ENCODE measurements at places on chromosomes 2 and 18. TPM values are rescaled to one million over a fixed set of nuclear protein-coding genes. Genes with fewer than 3 reads are reported as not detected.

Gene ADCYAP1
- not detected for total RNA-seq

Gene TOGARAM2
- total RNA-seq, result not detected

Gene HTR2B
- total RNA-seq, result 1.5 TPM

Gene GKN2
- total RNA-seq, result not detected

Gene IL1RL2
- 0.22 TPM for total RNA-seq

Gene SAG
- total RNA-seq, result not detected

Gene CAPN14
- 0.09 TPM for total RNA-seq

Gene MOGAT1
- not detected for total RNA-seq

Gene TEX44
- not detected for total RNA-seq

Gene POTEJ
- 0.26 TPM for total RNA-seq

Gene DLX1
- not detected for total RNA-seq

Gene ALPI
- not detected for total RNA-seq

Gene FAM161A
- 1.3 TPM for total RNA-seq

Gene RBM43
- 2.1 TPM for total RNA-seq

Gene GPBAR1
- total RNA-seq, result not detected

Gene WNT6
- total RNA-seq, result not detected

Gene MGAT4A
- 6.8 TPM for total RNA-seq

Gene ACTG2
- total RNA-seq, result not detected

Gene CCDC195
- not detected for total RNA-seq

Gene CHAC2
- 4.6 TPM for total RNA-seq

Gene ANKRD29
- 6.2 TPM for total RNA-seq

Gene MEMO1
- 33.9 TPM for total RNA-seq
